Cerebellar nuclear complex (tissue), 1 donor: ENCODE measurements at places on chromosomes 7 and 10.

DNA sequence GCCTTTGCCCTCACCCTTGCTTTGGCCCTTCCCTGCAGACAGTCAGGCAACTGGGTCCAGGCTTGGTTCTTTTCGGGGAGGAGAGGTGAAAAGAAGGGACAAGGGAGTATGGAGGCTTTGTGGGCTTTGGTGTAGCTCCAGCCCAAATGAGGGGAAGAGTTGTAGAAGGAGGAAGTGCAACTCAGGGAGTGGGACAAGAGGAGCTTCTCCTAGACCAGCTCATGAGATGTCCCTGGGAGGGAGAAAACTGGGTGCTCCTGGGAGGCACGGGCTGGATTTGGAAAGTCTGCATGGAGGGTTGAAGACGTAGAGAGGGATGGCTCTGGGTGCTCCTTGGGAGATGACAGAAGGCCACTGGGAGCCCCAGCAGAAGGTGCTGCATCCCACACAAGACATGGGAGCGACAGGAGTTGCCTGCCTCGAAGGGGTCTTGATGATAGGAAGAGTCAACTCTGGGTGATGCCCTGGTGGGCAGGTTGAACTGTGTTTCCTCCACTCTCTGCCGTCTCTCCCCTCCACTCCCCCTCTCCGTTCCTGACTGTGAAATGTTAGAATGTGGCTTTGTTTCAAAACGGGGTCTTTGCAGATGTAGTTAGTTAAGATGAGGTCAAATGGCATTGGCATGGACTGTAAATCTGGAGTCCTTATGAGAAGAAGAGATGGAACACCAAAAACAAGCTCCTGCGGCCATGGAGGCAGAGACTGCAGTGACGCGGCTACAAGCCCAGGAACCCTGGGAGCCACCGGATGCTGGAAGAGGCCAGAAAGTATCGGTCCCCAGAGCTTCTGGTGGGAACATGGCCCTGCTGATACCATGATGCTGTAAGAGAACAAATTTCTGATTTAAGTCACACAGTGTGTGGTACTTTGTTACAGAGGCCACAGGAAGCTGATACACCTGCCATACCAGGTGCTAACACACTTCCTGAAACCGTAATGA, 298.5 kb downstream of the GLRX3 start:
- no peak for DNase-seq

- no peak for DNase-seq
Observed at GRCh38 chr7:1278543-1278942, 45.9 kb downstream of the UNCX start.

DNA sequence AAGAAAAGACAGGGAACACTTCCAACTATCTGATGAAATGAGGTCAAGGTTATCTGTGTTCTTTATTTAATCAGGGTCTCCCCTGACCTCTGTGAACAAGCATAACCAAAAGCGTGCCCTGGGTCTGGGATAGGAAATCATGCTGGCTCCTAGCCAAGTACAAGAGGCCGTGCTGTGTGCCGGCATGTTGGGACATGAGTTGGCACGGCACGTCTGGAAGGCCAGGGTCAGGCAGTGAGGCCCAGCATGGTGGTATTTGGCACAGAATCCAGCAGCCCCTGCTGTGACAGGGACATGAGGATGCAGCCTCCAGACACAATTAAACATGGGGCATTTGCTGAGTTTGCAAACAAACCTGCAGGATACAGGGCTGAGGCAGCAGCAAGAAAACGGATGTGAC, 320.4 kb downstream of the PLXNA4 start:
- DNase-seq = no peak

GRCh38 chr10:15211464-15211979, 43.0 kb upstream of the NMT2 start:
- DNase-seq = no peak

DNA sequence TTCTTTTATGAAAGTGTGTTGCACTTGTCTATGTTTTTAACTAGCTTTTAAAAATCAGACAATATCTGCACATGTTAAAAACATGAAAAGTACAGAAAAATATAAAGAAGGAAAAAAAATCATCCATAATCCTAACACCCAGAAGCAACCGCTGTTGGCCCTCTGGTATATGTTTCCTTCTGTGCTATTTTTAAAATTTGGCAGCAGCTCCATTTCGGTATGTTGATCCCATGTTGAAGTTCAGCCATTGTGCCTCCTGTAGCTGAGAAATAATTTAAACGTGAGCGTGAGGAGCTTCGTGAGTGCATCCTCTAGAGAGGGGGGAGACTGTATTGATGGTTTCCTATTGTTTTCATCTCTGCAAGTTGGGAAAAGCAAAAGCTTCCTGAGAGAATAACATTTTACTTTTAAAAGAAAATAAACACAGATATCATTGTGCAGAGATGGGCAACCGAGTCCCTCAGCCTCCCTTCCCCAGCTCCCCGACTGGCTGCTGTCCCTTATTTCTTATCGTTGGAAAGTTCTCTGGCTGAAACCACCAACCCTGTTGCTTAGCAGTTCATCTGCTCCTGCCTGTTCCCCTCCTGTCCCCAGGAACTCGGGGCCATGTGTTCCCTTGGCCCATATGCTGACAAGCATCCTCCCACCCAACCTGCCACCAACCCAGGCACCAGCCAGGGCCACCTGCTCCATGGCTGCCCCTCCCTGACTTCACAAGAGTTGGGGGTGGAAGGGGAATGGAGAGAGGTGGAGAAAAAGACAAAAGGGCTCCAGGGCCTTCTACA, 499.1 kb upstream of the PODXL start:
- no peak for DNase-seq

DNA sequence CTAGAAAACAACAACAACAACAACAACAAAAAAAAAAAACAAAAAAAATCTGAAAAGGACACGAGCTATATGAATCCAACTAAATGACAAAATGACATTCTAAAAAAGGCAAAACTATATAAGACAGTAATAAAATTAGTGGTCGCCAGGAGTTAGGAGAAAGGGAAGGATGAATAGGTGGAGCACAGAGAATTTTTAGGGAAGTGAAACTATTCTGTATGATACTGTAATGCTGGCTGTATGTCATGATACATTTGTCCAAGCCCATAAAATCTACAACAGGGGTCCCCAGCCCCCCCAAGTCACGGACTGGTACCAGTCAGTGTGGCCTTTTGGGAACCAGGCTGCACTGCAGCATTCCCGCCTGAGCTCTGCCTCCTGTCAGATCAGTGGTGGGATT, 2.8 kb upstream of the PUS7 start:
- DNase-seq = no peak

DNA sequence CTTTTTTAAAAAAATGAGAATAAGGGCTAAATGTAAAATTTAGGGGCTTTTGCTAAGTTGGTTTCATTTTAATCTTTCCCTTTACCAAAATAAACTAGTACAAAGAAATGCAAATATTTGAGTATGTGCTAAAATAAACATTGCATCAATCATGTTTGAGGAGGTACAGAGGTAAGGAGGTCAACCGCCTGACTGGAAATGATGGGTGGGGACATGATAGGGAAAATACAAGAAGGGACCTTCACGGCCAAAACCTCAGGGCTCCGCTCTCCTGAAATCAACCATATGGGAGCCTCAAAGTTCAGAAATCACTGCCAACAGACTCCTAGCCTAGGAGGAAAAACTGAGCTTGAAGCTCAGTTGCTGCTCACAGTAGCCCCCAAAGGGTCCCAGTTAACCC, 207.6 kb downstream of the AHR start:
- no peak for DNase-seq

DNA sequence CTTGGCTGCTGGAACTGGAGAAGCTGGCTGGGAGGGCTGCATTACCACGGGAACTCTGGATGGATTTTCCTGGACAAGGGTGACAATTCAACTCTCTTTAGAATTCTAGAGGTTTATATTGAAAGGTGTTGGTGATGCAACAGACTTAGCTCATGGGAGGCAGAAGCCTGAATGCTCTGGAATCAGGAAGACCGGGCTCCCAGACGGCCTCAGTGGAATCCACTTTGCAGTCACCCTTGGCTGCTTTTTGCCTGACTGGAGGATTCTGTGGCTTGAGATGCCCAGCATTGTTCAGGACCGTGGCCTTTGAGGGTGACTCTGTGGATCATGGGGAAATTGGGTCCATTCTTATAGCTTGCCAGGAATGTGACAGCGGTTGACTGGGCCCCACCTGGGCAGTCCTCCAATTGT, 32.3 kb downstream of the PYROXD2 start:
- DNase-seq = no peak

- no peak for DNase-seq
Observed at GRCh38 chr7:38217672-38218071, 39.6 kb downstream of the STARD3NL start.

- no peak for DNase-seq
Observed at GRCh38 chr10:89258881-89259280, 7.3 kb upstream of the LIPA start.

- no peak for DNase-seq
Observed at GRCh38 chr10:49564461-49565009, 25.6 kb upstream of the ERCC6 start.
